GM12878 (cell line): ENCODE measurements at places on chromosomes 1 and 21.

- DNase-seq = no peak
Observed at GRCh38 chr1:13950637-13951036, 250.6 kb downstream of the PRDM2 start.

DNA sequence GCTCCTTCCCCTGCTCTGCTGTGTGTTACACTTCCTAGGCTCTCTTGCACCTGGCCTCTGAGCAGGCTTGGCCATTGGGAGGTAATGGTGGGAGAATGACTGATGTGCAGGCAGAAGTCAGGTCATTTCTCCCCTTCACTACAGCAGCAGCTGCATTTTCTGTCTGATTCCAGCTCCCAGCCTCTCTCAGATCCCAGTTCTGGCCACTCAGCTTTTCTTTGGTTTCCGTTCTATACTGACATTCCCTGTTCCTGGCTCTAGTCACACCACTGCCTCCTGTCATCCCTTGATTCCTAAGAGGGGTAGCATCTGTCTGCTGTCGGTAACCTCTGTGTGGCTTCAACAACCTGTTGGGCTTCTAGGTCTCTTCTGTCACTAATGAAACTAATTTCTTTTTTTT, 127.7 kb upstream of the HOOK1 start:
- DNase-seq = no peak

DNA sequence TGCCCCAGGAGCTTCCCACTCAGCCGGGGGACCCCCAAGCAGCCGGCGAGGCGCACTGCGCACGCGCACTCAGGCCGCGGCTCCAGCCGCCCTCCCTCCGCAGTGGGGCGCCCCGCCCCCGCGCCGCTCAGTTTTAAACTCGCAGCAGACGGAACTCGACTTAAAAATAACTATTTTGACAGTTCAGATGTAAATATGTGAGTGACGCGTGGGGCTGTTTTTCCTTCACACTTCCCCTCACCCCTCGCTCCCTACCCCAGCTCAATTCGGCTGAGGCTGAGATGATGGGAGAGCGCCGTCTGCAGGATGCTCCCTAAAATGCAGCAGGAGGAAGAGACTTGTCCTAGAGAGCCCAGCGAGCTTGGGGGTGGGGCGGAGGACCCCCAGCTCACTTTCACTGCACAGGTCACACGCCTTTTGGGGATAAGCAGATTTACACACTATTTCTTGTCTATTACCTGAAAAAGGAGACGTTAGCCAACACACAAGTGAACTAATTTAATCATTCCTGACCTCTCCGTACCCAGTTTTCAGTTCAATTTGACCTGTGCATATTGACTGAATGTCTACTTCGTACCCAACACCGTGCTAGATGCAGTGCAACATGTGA, 8.9 kb upstream of the LEMD1 start:
- DNase-seq = peak; percentile 13

DNA sequence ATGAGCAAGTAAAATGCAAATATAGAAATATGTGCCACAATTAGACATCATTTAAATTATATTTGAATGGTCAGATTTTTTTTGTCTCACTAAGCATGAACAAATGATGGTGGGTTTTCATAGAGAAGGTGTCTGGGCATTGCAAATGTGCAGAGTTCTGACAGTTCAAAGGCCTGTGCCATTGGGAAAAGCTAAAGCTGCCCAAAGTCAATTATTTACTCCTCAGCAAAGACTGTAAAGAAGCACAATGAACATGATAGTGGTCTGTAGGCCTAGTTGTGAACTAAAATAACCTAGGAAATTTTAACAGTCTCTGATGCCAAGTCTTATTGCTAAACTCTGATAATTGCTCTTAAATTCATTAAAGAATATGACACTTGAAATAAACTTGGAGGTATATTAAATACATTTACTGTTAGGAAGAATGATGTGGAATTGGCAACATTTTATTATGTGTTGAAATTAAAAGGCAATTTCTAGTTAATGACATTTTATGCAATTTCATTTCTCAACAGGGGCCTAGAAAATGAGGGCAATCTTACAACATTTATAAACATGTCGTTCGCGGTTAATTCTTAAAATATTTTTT, 874.3 kb upstream of the ADAMTS5 start:
- DNase-seq = no peak
